ENCODE measurements at places on chromosomes 12 and 14.
A peak's percentile ranks its signal among the peaks of the same experiment; 100 is the strongest.

DNA sequence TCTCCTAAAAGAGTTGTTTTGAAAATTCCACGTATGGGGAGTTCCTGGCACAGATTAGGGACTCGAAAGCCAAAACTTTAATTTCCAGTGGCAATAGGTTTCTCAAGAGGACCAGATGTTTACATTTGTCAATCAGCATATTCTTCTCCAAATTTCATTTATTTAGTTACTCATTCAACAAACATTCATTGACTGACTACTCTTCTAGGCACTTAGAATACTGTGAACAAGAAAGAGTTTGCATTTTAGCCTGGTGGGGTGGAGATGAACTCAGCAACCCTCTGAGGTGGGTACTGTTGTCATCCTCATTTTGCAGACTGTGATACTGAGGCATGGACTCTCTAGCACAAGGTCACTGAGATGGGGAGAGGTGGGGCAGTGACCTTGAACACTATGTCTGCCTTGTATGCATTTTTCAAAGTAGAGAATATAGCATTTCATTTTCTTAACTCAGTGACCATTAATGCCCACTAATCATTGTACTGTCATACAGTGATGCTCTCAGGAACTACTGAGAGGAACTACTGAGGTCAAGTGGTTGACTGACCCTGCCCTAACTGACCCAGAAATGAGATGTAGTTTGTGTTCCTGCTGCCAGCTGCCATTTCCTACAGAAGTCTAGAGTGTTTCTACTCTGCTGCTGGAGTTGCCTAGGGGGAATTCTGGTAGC, 2.2 kb downstream of the L3HYPDH start:
- DNase-seq, result no peak

DNA sequence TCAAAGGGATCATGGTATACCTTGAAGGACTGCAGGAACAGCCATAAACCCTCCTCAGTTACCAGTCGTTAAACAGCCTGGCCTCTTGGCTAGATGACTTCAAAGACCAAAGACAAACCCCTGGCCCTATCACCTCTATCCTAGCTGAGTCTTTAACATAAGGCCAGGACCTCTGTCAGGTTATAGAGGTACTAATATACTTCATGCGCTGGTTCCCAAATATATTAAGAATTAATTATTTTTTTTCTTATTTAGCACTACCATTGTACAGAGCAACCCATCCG, 459.8 kb downstream of the RAD51B start:
- DNase-seq, result no peak

DNA sequence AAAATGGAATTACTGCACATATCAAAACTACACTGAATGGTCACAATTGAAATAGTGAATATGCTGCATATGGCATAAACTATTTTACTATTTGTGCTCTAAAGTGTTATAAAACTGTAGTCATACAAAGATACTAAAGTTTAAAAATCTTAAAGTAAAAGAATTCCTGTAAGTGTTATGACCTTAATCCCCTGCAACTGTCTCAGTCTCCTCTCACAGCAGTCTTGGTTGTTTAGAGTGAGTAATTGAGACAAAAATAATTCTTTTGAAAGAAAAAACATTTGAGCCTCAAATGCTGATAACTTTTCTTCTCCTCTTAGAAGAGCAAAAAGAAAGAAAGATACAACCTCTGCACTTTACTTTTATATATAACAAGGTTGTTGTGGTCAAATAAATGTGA, 99.9 kb downstream of the SYT1 start:
- no peak for DNase-seq

DNA sequence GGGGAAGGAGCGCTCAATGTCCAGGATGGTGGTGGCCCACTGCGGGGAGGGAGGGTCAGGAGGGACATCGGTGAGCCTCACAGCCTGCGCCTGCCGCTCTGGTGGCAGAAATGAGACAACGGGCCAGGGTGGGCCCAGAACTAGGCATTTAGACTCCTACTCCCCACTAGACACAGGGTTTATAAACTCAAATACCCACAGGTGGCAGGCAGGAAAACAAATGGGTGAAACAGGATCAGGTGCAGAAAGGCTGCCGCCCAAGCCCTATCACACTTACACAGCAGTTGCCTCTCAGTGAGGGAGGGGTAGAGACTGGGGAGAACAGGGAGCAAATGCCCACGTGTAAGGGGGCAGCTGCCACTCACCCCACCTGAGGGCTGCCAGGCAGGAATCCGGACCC, 46.4 kb downstream of the TRPV4 start:
- no peak for DNase-seq

- DNase-seq, result peak; percentile 52
Measured at GRCh38 chr14:96502621-96503305, 581 bp downstream of the PAPOLA start.

DNA sequence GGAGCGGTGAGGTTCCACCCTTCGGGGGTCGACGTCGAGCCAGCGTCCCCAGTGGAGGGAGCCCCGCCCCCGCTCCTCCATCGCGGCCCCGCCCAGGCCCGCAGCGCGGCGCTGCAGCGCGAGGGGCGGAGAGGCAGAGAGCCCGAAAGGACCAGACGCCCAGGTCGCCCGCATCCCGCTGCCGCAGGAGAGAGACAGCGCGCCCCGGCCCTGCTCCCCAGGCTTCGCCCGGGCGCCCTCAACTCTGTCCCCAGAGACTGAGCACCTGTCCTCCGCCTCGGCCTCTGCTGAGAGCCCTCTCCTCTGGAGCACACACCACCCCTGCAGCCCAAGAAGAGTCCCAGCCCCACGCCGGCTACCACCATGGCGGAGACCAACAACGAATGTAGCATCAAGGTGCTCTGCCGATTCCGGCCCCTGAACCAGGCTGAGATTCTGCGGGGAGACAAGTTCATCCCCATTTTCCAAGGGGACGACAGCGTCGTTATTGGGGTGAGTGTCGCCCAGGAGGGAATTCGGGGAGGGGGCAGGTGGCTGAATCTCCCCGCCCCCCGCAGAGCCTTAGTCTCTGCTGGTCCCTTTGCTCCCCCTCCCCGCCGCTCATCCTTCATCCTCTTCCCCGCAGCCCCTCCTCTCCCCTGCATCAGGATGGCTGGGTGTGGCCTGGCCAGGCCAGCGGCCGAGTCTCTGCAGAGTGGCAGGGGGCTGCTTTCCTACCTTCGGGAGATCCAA, at the start of gene KIF5A:
Gene KIF5A (plus strand): TSS at position 136 of the 732 bp plus-strand sequence. CDS start 228 bp downstream, at position 364.
- DNase-seq, result peak; percentile 46

DNA sequence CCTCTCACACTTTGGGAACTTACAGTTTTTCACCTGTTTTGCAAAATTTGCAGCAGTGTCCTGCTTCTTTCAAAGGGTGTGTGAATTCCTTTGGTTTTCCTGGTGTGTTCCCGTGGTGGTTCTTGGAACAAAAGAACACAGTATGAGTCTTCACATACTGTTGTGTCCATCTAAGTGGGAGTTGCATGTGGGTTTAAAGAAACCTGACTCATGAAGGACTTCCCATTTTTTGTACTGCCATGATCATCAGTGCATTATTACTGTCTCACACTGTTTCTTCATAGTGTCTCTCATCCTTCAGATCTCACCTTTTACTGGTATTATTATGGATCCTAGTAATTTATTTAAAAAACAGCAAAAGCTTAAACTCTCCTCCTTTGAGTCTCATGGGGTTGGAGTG, 3.8 kb upstream of the GZMH start:
- DNase-seq, result no peak
